ENCODE measurements at places on chromosomes 3 and 15.

GRCh38 chr3:42690191-42690590 is 4.9 kb downstream of the KLHL40 start:
- no peaks in the 10 kb centered on the region for H3K4me1 ChIP-seq
- peaks cover 6% of the 10 kb centered on the region for H3K27me3 ChIP-seq
- DNase-seq: peak; percentile 45
- H3K4me3 ChIP-seq: no peak overlapping the region
- H3K27ac ChIP-seq: no peak overlapping the region
- no peaks in the 10 kb centered on the region for H3K36me3 ChIP-seq

- no peaks in the 10 kb centered on the region for H3K36me3 ChIP-seq
- no peaks in the 10 kb centered on the region for H3K27me3 ChIP-seq
- H3K4me1 ChIP-seq: no peaks in the 10 kb centered on the region
- H3K4me3 ChIP-seq: no peak overlapping the region
- no peak overlapping the region for H3K27ac ChIP-seq
Observed at GRCh38 chr3:9224490-9224889, 25.0 kb downstream of the SRGAP3 start.

GRCh38 chr15:43266834-43267233 is at the start of gene TGM5:
Gene TGM5, minus strand, starts transcription at chr15:43266928. Its CDS starts 79 bp downstream, at chr15:43266849.
- H3K36me3 ChIP-seq: no peaks in the 10 kb centered on the region
- H3K27ac ChIP-seq: no peak within 1 kb of the TSS
- no peaks in the 10 kb centered on the region for H3K4me1 ChIP-seq
- no peak for DNase-seq
- no peak within 1 kb of the TSS for H3K4me3 ChIP-seq
- H3K27me3 ChIP-seq: peaks cover 4% of the 10 kb centered on the region

GRCh38 chr3:147422196-147422595 is 13.0 kb downstream of the ZIC1 start:
- peaks cover 5% of the 10 kb centered on the region for H3K4me1 ChIP-seq
- no peaks in the 10 kb centered on the region for H3K36me3 ChIP-seq
- DNase-seq: no peak
- peaks cover 99% of the 10 kb centered on the region for H3K27me3 ChIP-seq

- H3K36me3 ChIP-seq: peaks cover 25% of the 10 kb centered on the region
- peak overlapping the region; percentile 53 for H3K4me3 ChIP-seq
- peak overlapping the region; percentile 33 for H3K27ac ChIP-seq
- H3K4me1 ChIP-seq: no peaks in the 10 kb centered on the region
- H3K27me3 ChIP-seq: no peaks in the 10 kb centered on the region
Observed at GRCh38 chr15:39976291-39977274, 42.7 kb downstream of the EIF2AK4 start.

GRCh38 chr3:179418610-179419009 is 32.7 kb downstream of the GNB4 start:
- H3K36me3 ChIP-seq: peaks cover 39% of the 10 kb centered on the region
- H3K27me3 ChIP-seq: no peaks in the 10 kb centered on the region
- no peaks in the 10 kb centered on the region for H3K4me1 ChIP-seq
- H3K4me3 ChIP-seq: no peak overlapping the region
- no peak for DNase-seq
- no peak overlapping the region for H3K27ac ChIP-seq

GRCh38 chr3:39977058-39977794 is 167.8 kb downstream of the MYRIP start:
- no peak for DNase-seq
- H3K4me1 ChIP-seq: no peaks in the 10 kb centered on the region
- H3K27ac ChIP-seq: no peak overlapping the region
- no peaks in the 10 kb centered on the region for H3K27me3 ChIP-seq
- H3K4me3 ChIP-seq: no peak overlapping the region

DNA sequence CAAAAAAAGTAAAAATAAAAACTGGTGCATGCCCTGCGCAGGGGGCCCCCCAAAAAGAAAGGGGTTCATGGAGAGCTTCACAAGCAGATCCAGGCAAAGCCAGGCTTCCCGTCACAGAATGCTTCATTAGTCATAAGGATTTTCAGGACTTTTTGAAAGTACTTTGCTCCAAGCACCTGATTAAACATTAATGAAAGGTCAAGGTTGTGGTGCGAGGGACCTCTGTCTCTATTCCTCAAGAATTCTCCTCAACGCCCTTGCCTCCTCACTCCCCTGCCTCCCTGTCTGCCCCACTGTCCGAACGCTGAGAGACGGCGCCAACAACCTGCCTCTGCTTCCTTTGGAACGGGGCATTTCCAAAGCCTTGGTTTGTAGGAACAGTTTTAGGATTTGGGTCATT is 240.1 kb upstream of the IGF1R start:
- no peaks in the 10 kb centered on the region for H3K27me3 ChIP-seq
- no peaks in the 10 kb centered on the region for H3K4me1 ChIP-seq
- H3K4me3 ChIP-seq: no peak overlapping the region
- DNase-seq: no peak
- no peak overlapping the region for H3K27ac ChIP-seq

GRCh38 chr15:29032751-29033150 is 147.0 kb downstream of the APBA2 start:
- DNase-seq: no peak
- no peaks in the 10 kb centered on the region for H3K36me3 ChIP-seq
- H3K27me3 ChIP-seq: no peaks in the 10 kb centered on the region
- H3K4me3 ChIP-seq: no peak overlapping the region
- H3K4me1 ChIP-seq: no peaks in the 10 kb centered on the region
- H3K27ac ChIP-seq: no peak overlapping the region

GRCh38 chr3:37295925-37296324 is 121.5 kb upstream of the LRRFIP2 start:
- H3K4me1 ChIP-seq: no peaks in the 10 kb centered on the region
- no peak for DNase-seq
- no peak overlapping the region for H3K4me3 ChIP-seq
- H3K27ac ChIP-seq: no peak overlapping the region
- H3K27me3 ChIP-seq: no peaks in the 10 kb centered on the region
- peaks cover 86% of the 10 kb centered on the region for H3K36me3 ChIP-seq

DNA sequence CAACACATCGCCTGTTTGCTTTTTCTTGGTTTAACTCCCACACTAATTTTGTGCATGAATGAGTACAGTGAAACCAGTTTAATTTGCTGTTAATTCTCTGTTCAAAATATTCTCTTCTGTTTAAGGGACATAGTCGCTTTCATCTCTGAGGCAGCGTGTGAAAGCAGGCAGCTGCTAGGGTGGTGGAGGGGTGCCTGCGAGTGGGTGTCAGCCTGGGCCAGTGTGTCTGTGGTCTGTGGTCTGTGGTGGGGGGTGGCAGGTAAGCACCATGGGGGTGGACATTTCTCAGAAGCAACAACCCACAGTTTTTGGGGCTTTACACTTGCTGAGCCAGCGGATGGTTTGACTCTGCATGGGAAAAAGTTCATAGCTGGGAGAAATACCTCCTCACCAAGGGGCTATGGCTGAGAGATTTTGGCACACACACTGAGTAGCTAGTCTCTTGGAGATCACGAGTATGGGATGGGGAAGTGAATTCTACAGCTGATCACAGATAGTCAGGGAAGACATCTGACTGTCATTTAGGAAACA is 109.2 kb downstream of the EPHB1 start:
- H3K4me1 ChIP-seq: no peaks in the 10 kb centered on the region
- H3K27me3 ChIP-seq: no peaks in the 10 kb centered on the region
- DNase-seq: no peak
- H3K36me3 ChIP-seq: no peaks in the 10 kb centered on the region
- H3K4me3 ChIP-seq: no peak overlapping the region

GRCh38 chr3:11072631-11073030 is 80.1 kb downstream of the SLC6A1 start:
- H3K4me1 ChIP-seq: no peaks in the 10 kb centered on the region
- H3K27me3 ChIP-seq: no peaks in the 10 kb centered on the region
- no peak for DNase-seq
- H3K4me3 ChIP-seq: no peak overlapping the region

DNA sequence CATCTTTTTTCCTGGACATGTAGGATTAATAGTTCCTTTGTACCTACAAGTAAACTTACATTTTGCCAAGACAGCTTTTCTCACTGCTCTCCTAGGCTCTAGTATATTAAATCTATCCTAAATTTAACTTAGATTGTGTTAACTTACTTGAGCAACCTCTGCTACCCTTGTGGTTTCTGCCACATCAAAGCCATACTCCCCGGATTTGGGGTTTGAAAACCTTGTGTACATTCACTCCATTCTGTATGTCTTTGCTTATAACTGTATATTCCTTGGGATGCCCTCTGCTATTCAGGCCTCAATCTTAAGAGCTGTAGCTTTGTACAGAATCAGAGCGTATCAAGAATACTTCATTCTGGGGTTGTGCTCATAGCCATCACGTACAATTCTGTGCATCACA is 60.4 kb downstream of the ARIH1 start:
- H3K4me1 ChIP-seq: no peaks in the 10 kb centered on the region
- H3K27me3 ChIP-seq: no peaks in the 10 kb centered on the region
- no peak overlapping the region for H3K27ac ChIP-seq
- H3K4me3 ChIP-seq: no peak overlapping the region

DNA sequence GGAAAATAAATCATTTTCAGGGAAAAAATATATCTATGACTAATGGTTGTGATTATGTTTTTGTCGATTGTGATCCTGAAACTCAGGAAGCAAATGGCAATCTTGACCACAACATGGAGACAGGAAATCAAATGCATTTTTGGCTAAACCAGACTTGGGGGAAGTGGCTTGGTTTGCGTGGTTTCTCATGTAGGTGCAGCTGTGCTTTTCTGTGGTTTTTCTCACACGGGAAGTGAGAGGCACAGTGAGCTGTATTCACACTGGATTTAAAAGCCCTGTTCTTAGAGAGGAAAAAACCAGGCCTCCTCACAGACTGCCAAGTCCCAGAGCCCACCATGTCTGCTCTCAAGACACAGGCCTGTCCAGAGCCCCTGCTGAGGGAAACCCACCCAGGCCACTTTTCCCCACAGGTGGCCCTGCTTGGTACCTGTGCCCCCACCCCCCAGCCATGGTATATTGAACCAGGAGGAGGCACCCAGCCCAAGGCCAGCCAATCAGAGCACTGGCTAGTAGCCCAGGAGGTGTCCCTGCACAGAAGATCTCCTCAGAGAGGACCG is 46.1 kb downstream of the BTD start:
- H3K27me3 ChIP-seq: no peaks in the 10 kb centered on the region
- H3K27ac ChIP-seq: peak overlapping the region; percentile 58
- DNase-seq: no peak
- H3K4me3 ChIP-seq: no peak overlapping the region
- peaks cover 18% of the 10 kb centered on the region for H3K4me1 ChIP-seq

DNA sequence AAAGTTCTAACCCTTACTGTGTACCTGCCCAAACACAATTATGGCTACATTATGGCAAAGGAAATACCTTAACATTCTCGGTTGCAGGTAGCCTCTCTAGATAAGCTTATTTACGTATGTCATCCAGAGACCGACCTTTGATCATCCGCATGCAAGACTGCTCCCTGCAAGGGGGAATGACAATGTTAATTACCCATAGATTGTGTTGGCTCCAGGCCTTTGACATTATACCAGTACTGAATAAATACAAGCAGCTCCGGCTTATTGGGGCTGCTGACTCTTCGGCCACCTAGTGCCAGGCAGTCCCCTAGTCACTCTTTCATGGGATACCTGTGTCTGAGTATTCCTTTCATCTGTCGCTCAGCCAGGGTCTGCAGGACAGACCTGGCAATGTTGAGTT is 223.5 kb downstream of the DTWD1 start:
- DNase-seq: no peak
- H3K4me3 ChIP-seq: no peak overlapping the region
- H3K27me3 ChIP-seq: no peaks in the 10 kb centered on the region
- no peak overlapping the region for H3K27ac ChIP-seq

GRCh38 chr3:195253923-195254432 is 17.0 kb downstream of the XXYLT1 start:
- no peaks in the 10 kb centered on the region for H3K36me3 ChIP-seq
- H3K4me3 ChIP-seq: no peak overlapping the region
- H3K27ac ChIP-seq: no peak overlapping the region
- DNase-seq: no peak

DNA sequence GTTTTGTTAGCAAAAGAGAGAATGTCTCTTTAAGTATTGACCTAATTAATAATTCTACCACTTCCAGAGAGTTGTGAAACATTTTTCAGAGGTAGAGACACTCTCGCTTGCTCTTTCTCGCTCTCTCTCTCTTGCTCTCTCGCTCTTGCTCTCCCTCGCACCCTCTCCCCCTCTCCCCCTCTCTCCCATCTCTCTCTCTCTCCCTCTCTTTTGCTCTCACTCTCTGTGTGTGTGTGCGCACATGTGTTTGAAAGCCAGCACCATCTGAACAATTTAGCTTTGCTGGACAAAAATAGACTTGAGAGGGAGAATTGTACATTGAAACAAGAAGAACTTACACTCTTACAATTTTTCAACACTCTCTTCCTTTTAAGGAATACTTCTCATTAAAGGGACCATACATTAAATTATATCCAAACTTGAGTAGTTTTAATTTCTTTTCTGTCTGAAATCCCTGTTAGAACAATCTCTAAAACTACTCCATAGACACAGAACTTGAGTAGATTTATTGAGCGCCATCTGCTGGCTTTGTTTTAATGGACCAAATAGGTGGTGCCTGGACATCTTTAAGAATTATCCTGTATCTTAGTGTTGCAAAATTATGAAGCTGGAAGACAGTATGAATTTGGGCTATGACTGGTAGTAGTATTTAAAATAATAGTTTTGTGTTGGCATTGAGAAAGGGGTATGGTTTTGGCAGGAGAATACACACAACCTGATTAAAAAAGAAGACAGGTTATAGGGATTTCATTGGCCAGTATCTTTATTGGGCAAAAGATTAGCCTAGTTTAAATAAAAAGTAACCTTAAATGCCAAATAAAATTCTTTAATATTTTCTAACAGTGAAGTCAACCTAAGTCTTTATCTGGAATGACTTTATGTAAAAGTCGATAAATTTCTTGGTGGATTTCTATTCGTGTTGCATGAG is 124.6 kb downstream of the AKAP13 start:
- H3K27me3 ChIP-seq: no peaks in the 10 kb centered on the region
- peaks cover 3% of the 10 kb centered on the region for H3K4me1 ChIP-seq
- no peak for DNase-seq
- H3K27ac ChIP-seq: peak overlapping the region; percentile 61
- no peak overlapping the region for H3K4me3 ChIP-seq
- no peaks in the 10 kb centered on the region for H3K36me3 ChIP-seq

DNA sequence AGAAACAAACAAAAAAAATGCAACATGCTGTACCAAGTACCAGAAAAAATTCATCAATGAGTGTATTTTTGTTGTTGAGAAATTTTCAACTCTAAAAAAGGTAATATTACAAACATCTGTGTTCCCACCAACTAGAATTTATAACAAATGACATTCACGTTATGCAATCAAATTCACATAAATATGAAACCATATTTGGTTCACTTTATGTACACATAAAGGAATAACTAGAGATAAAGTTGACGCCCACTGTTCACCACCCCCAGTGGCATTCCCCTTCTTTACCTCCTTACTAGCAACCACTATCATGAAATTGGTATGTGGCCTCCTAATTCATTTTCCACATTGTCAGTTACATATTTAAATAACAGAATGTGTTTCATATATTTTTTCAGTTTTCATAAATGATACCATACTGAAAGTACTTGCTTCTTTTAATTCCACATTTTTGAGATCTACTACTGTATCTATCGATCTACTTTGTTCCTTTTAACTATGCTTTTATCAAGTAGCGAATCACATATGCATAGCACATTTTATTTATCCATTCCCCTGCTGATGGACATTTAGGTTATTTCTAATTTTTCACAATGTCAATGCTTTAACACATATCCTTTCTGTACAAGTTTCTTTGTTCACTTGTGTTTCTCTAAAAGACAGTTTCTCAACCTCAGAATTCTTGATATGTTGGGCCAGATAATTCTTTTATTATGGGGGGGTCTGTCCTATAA is 34.5 kb downstream of the TBC1D5 start:
- H3K4me1 ChIP-seq: peaks cover 4% of the 10 kb centered on the region
- H3K36me3 ChIP-seq: no peaks in the 10 kb centered on the region
- no peak for DNase-seq
- no peak overlapping the region for H3K4me3 ChIP-seq
- H3K27me3 ChIP-seq: no peaks in the 10 kb centered on the region
- no peak overlapping the region for H3K27ac ChIP-seq

All from upper lobe of right lung (tissue), 1 donor.